SK-N-SH (cell line): ENCODE measurements at places on chromosomes 16 and 17.

GRCh38 chr17:78458736-78459335, 80.4 kb downstream of the PGS1 start:
- no peak for DNase-seq

GRCh38 chr16:55479430-55480140, 587 bp downstream of the MMP2 start:
- peak; percentile 58 for DNase-seq

DNA sequence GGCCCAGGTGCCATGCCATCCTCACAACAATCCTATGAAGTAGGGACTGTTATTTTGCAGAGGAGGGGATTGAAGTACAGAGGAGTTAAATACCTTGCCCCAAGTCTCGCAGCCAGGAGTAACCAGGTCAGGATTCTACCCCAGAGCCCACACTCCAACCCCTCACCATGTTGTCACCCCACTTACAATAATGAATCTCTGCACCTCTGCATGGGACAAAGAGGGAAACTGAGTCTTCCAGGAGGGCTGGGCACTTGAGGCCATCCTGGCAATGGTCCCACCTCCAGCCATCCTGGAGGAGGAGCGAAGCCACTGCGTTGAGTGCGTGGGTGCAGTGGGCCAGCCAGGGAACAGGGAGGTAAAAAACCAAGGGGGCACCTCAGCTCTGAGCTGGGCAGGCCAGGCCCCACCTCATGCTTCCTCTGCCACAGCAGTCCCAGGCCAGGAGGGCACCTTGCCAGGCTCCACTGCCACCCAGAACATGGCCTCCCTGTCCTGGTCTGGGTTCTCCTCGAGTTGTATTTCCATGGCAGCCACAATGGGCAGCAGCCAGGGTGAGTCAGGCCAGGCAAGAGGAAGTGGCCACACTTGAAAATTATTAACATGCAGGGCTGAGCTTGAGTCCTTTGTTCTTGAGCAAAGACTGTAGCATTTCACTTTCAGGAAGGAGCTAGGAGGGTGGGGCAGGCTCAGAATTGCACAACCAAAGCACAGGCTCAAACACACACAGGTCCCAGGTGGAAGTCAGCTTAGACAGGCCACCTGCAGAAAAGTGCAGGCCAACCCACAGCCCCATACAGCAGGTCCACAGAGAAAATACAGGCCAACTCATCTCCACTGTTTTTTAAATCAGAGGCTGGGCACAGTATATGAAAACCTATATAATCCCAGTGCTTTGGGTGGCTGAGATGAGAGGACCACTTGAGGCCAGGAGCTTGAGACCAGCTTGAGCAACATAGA, 52.1 kb downstream of the CUEDC1 start:
- DNase-seq: no peak

DNA sequence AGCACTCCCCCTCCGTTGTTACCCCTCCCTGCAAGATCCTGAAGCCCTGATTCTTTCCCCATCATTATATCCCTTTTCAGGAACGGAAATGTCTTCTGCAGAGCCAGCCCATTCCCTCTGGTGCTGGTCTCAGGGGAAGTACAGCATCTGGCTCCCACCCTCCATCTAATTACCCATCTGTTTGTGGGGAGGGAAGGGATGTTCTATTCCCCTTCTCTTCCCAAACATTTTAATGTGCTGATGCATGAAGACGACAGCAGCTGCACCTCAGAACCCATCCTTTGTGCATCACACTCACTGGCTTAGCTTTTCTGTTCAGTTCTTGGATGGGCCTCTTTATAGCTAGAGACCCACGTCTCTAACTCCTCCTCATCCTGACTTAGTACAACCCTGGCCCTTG, 367.2 kb downstream of the CDH13 start:
- DNase-seq: no peak

DNA sequence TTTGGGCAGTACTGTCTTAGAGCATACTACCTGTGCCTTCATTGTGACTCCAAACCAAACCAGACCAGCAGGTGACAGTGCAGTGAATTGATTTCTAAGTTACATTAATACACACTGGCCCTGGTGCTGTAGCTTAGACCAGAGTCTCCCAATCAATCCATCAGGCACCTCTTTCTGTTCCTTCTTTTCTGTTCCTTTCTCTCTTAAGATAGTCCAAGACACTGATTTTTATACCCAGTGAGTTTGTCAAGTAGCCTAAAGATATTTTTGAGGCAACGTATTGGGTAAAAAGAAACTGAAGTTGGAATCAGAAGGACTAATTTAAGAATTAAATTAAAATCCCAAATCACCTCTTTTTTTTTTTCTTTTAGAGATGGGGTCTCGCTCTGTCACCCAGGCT, 43.1 kb downstream of the ABAT start:
- no peak for DNase-seq

GRCh38 chr17:40073454-40074174, 10.8 kb downstream of the THRA start:
- no peak for DNase-seq

- DNase-seq: peak; percentile 28
These were observed 37.1 kb downstream of the LCMT1 start for GRCh38 chr16:25148568-25149215.

- DNase-seq: peak; percentile 66
These were observed 57.4 kb upstream of the MRTFB start for GRCh38 chr16:14013571-14014283.

DNA sequence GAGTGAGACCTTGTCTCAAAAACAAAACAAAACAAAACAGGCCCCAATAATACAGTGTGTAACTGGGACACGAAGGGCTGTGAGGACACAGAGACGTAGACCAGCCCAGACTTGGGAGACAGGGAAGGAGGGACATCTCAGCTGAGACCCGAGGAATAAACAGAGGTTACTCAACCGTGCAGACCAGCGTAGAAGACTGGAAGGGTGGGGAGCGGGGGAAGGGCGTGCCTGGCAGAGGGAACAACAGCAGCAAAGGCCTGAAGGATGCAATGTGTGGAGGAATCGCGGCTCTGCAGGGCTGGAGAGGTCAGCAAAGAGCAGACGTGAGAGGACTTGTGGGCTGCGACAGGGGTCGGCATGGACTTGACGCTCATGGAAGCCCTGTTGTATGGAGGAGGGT, 11.6 kb upstream of the CES4A start:
- no peak for DNase-seq

DNA sequence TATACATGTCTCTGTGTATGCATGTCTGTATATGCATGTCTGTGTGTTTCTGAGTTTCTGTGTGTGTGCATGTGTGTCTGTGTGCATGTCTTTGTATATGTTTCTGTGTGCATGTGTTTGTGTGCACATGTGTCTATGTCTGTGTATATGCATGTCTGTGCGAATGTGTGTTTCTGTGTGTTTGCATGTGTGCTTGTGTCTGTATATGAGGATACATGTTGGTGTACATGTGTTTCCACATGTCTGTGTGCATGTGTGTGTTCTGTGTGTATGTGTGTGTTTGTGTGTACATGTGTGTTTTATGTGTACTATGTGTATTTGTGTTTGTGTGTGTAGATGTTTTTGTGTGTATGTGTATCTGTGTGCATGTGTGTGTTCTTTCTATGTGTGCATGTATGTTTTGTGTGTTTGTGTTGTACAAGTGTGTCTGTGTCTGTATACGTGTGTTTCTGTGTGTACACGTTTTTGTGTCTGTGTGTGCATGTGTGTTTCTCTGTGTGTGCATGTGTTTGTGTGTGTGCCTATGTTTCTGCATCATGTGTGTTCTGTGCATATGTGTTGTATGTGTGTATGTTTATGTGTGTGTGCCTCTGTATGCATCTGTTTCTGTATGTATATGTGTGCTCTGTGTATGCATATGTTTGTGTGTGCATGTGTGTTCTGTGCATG, 8.9 kb upstream of the RAB37 start:
- DNase-seq: no peak

GRCh38 chr17:45371414-45372324, 54.8 kb upstream of the MAP3K14 start:
- DNase-seq: peak; percentile 78

- DNase-seq: peak; percentile 35
These were observed 14.9 kb downstream of the RCVRN start for GRCh38 chr17:9890124-9890523.

DNA sequence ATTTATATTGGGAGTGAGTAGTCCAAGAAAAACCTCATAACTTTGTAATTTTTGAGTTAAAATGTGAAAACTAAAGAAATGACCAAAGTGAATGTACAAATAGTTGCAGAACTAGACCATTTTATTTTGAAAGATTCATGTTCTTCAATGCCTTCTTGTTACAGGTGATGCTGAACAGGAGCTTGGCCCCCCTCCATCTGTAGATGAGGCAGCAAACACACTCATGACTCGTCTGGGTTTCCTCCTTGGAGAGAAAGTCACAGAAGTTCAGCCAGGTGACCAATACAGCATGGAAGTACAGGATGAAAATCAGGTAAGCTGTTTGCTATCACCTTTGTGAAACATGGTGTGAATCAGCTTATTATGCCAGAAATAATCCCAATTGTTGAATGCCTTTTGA, 227.8 kb downstream of the TANC2 start:
- no peak for DNase-seq

- DNase-seq: peak; percentile 13
These were observed 1.7 kb downstream of the MYOCD start for GRCh38 chr17:12667299-12667958.

- no peak for DNase-seq
These were observed 3.8 kb upstream of the RPL26 start for GRCh38 chr17:8386841-8387240.

DNA sequence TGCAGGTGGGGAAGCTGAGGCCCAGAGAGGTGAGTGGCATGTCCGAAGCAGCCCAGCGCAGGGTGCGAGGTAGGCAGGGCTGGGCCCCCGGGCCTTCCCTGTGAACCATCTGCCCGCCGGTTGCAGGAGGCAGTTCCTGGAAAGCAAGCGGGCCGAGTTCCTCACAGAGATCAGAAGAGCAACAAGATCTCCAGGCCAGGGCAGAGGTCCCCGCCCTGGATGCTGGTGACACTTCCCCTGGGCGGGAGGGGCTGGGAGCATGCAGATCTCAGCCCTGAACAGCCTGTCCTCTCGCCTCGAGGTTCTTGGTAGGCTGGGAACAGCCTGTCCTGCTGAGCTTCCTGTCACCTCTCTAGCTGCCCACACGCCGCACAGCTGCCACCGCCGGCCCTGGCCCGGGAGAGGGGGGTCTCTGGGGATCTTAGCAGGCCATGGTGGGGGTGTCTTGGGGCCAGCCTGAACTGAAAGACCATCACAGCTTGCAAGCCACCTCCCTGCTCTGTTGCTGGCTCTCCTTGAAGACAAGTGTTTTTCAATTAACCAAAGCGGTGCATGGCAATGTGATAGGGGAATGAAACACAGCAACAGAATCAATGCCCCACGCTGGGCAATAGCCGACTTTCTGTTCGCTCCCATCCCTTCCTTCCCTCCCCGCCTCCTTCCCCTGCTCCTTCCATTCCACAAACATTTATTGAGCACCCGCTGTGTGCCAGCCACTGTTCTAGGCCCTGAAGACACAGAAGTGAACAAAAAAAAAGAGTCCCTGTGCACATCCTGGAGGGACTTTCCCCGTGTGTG, 31.7 kb downstream of the SOCS1 start:
- DNase-seq: no peak

DNA sequence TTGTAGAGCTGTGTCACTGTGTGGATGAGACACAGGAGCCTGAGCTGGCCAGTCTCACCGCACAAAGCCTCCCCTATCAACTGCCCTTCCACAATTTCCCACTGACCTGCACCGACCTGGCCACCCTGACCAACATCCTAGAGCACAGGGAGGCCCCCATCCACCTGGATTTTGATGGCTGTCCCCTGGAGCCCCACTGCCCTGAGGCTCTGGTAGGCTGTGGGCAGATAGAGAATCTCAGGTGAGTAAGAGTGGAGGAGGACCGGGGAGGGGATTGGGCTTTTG, 37.4 kb downstream of the NLRC5 start:
- no peak for DNase-seq

DNA sequence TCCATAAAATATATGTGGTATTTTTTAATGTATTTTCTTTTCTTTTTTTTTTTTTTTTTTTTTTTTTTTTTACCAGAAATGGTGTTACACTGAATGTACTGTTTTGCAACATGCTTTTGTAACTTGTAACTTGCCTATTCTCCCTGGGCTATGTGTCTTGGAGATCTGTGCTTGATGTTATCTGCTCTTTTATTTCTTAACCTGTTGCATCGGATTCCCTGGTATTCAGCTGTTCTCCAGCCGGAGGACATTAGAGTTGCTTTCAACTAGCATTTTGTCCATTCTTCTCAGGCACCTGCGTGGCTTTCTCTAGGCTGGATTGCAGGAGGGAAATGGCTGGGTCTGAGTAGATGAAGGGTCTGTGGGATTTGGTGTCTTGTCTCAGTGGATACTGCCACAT, 47.4 kb downstream of the KATNIP start:
- no peak for DNase-seq

- DNase-seq: no peak
These were observed 188.9 kb downstream of the CBLN1 start for GRCh38 chr16:49092704-49093103.

- no peak for DNase-seq
These were observed 760 bp downstream of the SLFN12L start for GRCh38 chr17:35536664-35537171.

- no peak for DNase-seq
These were observed 12.9 kb downstream of the GJD3 start for GRCh38 chr17:40351359-40352236.

- DNase-seq: no peak
These were observed 238.2 kb downstream of the RBFOX3 start for GRCh38 chr17:79372470-79373238.
